ENCODE measurements at places on chromosomes 2 and 18.
A peak's percentile ranks its signal among the peaks of the same experiment; 100 is the strongest.

GRCh38 chr18:35610089-35610488 lies 28.5 kb downstream of the GALNT1 start:
- DNase-seq: no peak

GRCh38 chr18:24543795-24544498 lies 83.5 kb downstream of the HRH4 start:
- peak; percentile 6 for DNase-seq

DNA sequence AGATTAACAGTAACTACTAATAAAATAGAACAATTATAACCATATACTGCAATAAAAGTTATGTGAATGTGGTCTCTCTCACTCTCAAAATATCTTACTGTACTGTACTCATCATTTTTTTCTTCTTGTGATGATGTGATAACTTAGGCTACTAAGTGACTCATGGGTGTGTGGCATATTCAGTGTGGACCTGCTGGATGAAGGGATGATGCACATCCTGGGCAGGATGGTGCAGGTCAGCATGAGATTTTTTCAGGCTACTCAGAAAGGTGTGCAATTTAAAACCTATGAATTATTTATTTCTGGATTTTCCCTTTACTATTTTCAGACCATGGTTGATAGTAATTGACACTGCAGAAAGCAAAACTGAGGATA lies 90.7 kb downstream of the NCKAP5 start:
- no peak for DNase-seq

- DNase-seq: no peak
Observed at GRCh38 chr2:159410276-159410675, 123.8 kb upstream of the WDSUB1 start.

DNA sequence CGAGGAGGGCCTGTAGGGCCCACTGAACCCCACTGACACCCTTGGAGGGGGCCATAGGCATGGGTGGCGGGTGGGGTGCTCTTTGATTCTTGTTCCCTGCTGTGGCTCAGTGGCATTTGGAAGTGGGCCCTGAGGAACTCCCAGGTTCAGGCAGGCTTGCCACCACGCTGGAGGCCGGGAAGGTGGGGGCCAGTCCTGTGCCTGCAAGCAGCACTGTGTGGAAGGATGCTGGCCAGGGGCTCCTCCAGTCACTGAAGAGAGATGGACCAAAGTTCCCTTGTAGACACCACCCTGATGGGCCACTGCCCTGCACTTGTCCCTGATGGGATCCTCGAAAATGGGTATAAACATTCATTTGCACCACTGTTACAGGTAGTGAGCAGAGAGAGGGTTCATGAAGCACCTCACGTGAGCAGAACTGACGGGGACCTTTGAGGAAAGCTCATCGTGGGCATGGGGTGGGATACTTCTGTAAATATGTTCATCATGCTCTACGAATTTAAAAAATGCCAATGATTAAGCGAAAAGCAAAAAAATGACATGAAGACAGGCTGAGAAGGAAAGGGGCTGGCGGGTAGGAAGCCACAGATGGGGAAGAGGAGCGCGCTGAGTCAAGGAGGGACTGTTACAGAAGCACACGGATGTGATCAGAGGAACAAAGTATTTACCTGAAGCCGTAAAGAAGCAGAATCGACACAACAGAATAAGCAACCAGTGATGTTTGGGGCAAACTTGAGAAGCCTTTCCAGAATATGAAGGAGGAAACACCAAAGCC lies 45.2 kb upstream of the ASB1 start:
- DNase-seq: no peak
